H1 (cell line): ENCODE measurements at places on chromosomes 7 and 10.

- no peaks in the 10 kb centered on the region for H3K27me3 ChIP-seq
- DNase-seq: no peak
- H3K4me3 ChIP-seq: no peak overlapping the region
- no peak overlapping the region for H3K27ac ChIP-seq
- H3K4me1 ChIP-seq: no peaks in the 10 kb centered on the region
Measured at GRCh38 chr10:71509444-71509843, 112.7 kb downstream of the CDH23 start.

DNA sequence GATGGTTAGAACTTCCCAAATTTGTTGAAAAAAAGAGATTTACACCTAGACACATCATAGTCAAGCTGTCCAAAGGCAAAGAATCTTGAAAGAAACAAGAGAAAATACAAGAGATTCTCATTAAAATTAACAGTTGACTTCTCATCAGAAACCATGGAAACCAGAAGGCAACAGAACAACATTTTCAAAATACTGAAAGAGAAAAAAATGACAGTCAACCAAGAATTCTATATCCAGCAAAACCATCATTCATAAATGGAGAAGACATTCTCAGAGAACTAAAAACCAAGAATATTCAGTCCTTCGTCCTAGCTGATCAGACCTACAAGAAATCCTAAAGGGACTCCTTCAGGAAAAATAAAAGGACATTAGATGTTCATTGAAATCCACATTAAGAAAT lies 90.6 kb downstream of the ARHGAP22 start:
- no peaks in the 10 kb centered on the region for H3K4me1 ChIP-seq
- H3K36me3 ChIP-seq: no peaks in the 10 kb centered on the region; the same call in 1 of the 2 replicates
- no peak overlapping the region for H3K4me3 ChIP-seq
- DNase-seq: no peak
- H3K27ac ChIP-seq: no peak overlapping the region
- H3K27me3 ChIP-seq: no peaks in the 10 kb centered on the region

GRCh38 chr7:27642271-27642670 lies 20.4 kb downstream of the HIBADH start:
- no peaks in the 10 kb centered on the region; the same call in 1 of the 2 replicates for H3K4me1 ChIP-seq
- H3K4me3 ChIP-seq: no peak overlapping the region
- H3K27ac ChIP-seq: no peak overlapping the region
- peaks cover 2% of the 10 kb centered on the region; the same call in 1 of the 2 replicates for H3K36me3 ChIP-seq
- DNase-seq: no peak

- no peak overlapping the region for H3K4me3 ChIP-seq
- H3K4me1 ChIP-seq: peaks cover 3% of the 10 kb centered on the region; the same call in 1 of the 2 replicates
- H3K27ac ChIP-seq: no peak overlapping the region
- H3K27me3 ChIP-seq: no peaks in the 10 kb centered on the region
- no peaks in the 10 kb centered on the region for H3K36me3 ChIP-seq
Measured at GRCh38 chr10:63670291-63670898, 149.2 kb downstream of the REEP3 start.
